ENCODE measurements at places on chromosomes 12 and 14.

GRCh38 chr14:68688872-68689371 lies 103.9 kb downstream of the ZFP36L1 start:
- DNase-seq, result peak; percentile 70

- DNase-seq, result no peak
Observed at GRCh38 chr12:125492354-125493270, 427.4 kb downstream of the AACS start.

DNA sequence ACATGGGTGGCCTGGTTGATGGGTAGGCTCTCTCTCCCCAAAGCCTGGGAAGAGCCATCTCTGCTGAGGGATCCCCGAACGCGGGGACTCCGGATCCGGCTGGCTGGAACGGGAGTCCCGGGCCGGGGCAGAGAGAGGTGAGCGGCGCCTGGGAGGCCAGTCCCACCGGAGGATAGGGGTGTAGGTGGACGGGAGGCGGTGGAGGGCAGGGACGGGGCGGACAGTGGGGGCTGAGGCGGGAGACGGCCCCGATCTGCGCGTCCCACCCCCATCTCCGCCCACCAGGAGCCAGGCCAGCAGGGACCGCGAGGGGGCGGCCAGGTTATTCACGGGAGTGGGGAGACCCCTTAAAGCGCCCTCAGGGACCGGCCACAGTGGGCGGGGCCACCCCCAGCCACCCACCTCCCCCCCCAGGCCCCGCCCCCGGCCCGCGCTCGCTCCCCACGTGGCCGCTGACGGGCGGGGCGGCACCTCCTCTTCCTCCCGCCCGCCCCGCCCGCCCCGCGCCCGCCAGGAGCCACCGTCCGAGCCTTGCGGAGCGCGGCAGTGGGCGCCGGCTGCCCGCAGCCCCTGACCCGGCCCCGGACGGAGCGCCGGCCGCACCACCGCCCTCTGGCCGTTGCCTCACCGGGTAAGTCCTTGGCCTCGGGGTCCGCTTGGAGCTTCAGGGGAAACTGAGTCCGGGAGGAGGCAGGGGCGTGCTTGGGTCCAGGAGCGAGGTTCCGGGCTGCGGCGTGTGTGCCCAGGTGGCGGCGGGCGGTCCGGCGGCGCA lies at the start of gene INF2:
Gene INF2 (plus strand): TSS at position 510 of the 772 bp plus-strand sequence. CDS start 11,748 bp downstream, outside the sequence.
- DNase-seq, result peak; percentile 78

DNA sequence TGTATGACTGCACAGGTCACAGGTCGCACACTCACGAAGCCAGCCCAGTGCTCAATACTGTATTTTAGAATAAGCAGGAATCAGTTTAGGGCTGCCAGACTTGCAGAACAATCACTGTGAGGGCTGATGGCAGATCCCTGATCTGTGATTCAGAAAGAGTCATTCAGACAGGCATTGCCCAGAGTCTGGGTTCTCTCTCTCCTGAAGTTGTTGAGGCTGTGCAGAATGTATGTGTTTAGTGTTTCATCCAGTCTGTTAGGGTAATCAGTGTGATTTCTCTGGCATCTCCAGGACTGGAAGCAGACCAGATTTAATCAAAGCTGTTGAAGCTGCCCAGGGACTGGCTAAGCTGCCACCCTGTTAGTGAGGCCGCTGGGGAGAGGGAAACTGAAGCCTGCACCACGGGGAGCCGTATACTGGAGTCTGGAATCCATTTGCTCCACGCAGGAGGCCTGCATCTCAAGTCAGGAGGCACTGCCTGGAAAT lies 69.3 kb downstream of the ETV6 start:
- DNase-seq, result no peak

- DNase-seq, result no peak
Observed at GRCh38 chr12:47312808-47313426, 233.2 kb upstream of the AMIGO2 start.

DNA sequence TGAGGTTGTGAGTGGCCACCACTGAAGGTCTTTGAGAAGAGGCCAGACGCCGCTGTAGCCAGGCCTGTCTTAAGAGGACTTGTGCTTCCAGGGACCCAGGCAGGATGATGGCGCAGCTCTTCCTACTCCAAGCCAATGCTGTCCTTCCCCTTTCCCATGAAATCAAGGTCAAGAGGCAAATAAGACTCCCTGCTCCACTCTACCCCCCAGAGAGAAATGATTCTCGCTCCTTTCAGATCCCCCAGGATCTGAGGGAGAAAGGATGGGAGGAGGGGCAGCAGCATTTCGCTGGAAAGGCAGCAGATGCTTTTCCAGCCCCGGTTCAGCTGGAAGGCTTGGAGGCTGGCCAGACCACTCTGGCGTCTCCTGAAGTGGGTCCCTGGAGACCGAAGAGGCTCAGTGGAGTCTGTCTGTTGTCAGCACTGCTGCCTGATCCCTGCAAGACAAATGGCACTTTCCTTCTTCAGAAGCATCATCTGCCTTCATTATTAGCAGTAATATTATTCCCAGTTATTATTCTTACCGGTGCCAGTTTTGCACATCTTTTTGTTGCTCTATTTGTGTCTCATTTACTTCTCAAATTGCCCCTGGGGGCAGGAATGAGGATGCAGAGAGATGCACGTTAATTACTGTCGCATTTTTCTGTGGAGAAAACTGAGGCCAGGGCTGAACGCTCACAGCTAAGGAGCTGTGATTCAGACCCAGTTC lies 51.4 kb downstream of the C14orf132 start:
- DNase-seq, result peak; percentile 45

- DNase-seq, result no peak
Observed at GRCh38 chr12:132491761-132492378, 1.9 kb downstream of the FBRSL1 start.

- no peak for DNase-seq
Observed at GRCh38 chr14:37590428-37591139, 4.5 kb downstream of the FOXA1 start.

GRCh38 chr12:95214466-95214865 lies 2.8 kb downstream of the FGD6 start:
- no peak for DNase-seq

DNA sequence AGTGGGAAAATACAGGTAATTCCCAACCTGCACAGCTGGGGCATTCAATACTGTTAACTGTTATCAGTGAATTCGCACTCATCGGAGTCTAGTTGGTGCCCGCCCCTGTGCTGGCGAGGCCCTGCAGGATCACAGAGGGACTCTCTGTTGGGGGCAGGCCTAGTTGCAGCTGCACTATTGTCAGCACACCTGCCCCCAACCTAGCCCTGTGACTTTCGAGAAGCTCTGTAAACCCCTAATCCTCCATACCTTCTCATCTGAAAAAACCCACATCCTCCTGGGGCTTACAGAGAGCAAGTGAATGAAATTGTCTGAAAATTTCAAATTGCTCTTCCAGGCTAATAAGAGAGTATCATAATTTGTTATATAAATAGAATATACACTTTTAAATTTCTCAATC lies 132.2 kb upstream of the NUDT4 start:
- DNase-seq, result no peak

DNA sequence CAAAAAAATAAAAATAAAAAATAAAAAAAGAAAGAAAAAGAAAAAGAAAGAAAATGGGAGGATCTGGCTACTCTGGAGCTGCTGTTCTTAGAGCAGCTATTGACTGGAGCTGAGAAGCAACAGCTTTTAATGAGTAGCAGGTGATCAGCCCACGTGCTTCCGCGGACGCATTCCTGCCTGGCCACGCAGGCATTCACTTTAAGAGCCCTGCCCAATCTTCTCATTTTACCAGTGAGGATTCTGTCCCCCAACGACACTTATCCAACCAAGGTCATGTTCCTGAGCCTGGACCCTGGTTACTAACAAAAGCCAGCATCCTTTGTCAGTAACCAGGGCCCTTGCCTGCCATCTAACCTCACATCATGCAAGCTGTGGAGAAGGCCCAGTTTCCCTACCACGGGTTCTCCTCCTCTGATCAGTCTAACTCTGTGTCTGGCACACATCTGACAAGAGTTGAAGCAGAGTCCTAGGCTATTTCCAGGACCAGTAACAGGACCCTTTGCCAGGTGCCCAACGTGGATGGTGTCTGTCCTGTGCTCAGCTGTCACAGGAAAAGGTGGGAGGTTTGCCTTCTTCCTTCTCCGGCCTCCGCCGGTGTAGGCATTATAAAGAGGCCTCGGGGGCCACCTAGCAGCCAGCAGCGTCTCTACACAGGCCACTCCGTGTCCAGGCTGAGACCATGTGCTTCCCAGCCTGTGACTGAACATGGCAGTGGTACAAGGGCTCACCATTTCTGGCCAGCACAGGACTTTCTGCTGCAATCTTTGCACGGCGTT lies 60.9 kb upstream of the GPATCH2L start:
- no peak for DNase-seq

- no peak for DNase-seq
Observed at GRCh38 chr12:110185626-110186025, 61.5 kb downstream of the IFT81 start.

- no peak for DNase-seq
Observed at GRCh38 chr14:27243365-27243764, 645.5 kb upstream of the NOVA1 start.

- DNase-seq, result no peak
Observed at GRCh38 chr14:62776300-62776699, 269.0 kb downstream of the KCNH5 start.

GRCh38 chr12:13404631-13405473 lies 208.3 kb downstream of the EMP1 start:
- DNase-seq, result peak; percentile 18

DNA sequence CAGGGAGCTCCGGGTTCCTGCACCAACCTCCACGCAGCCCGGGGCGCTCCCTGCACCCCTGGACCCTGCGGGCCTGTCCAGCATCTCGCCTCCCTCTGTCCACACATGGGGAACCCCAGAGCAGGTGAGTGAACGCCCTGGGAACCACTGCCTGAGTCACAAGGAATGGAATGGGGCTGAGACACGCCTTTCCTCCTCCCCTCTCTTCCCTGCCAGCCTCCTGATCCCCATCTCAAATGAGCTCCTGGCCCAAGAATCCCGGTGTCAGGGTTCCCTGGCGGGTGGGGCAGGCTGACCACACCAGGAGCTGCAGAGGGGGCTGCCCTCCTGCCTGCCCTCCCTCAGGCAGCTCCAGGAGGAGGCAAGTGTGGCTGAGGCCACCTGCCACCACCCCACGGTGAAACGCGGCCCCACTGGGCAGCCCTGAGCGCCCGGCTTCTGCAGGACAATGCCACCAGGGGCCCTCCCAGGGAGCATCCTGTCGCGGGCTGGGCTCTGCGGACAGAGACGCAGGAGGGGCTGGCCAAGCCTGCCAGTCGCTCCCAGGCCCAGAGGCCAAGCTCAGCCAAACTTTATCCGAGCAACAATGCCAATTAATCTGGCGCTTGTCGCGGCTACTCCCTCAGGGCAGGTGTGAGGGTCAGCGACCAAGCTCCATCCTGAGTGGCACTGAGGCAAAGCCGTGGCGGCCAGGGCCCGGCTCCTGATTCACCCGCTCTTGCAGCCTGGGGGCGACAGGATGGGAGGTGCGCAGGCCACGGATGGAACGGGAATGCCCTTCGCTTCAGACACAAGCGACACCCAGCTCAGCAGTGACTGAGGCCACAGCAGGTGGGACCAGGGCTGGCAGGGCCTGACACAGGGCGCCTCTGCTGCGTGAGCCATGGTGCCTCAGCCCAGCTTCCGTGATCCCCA lies 44.3 kb downstream of the GALNT9 start:
- peak; percentile 66 for DNase-seq

- DNase-seq, result no peak
Observed at GRCh38 chr14:63269561-63270225, 49.0 kb downstream of the GPHB5 start.

DNA sequence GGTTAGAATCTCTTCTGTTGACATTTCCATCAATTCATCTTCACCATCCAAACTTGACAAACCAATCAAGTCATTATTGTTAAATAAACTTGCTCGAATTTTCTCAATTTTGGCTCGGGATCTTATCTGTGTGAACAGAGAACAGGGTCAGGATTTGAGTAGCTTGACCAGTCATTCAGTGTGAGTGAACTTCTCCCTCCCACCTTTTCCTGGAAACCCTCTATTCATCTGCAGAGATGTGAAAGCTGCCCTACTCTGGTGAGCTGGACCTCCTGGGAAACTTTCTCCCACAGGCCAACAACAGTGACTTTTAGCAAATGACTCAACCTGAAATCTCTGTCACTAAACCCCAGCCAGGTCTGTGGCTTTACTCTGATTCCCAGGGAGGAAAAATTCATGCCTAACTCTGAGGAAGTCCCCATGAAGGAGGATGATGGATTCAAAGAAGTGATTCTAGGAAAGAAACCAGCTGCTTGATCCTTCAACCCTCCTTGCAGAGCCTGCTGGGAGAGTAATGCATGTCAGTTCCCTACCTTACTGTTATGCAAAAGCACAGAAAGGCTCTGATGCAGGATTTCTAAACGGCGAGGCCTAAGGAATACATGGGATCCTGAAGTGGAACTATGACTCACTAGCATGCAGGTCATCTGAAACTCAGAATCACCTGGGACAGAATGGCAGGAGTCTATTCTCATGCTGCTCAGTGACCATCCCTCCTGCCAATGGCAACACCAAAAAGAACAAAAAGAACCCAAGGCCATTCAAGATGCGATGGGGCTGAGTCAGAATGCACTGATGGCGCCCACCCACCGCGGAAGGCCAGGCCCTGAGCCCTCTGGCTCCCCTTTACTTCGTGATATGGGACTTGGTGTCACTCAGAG lies 58.0 kb downstream of the TRAFD1 start:
- no peak for DNase-seq

DNA sequence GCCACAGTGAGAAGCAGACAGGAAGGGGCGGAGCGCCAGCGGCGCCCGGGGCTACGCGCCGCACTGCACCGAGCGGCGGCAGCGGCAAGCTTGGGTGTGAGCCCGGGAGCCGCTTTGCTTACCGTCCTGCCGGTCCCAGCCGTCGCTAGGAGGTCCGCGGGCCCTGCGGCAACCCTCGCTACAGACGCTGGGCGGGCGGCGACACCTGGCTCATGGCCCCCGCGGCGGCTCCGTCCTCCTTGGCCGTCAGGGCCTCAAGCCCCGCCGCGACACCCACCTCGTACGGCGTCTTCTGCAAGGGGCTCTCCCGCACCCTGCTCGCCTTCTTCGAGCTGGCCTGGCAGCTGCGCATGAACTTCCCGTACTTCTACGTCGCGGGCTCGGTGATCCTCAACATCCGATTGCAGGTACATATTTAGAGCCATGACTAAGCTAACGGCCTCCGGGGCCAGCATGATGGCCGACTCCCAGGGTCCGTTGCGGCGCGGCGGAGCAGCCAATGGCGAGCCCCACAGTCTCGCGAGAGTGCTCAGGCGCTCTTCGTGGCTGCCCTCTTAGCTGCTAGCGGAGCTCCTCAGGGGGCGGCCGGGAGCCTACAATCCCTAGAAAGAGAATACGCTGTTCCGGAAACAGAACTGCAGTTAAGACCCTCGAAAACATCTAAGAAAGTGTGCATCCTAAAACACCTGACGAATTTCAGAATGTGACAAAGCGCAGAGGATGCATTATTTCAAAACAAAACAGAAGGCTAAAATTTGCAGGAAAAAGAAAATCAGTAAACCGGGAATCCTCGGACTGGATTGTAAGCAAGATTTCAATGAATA lies at the start of gene SMIM10L1:
Gene SMIM10L1 (plus strand): TSS at position 50 of the 824 bp plus-strand sequence. CDS start 163 bp downstream, at position 213.
- DNase-seq, result peak; percentile 97

GRCh38 chr12:23949348-23950209 lies at the start of gene SOX5:
SOX5 (minus strand) TSS chr12:23949670; CDS start chr12:23949601, 69 bp downstream.
- DNase-seq, result peak; percentile 65

DNA sequence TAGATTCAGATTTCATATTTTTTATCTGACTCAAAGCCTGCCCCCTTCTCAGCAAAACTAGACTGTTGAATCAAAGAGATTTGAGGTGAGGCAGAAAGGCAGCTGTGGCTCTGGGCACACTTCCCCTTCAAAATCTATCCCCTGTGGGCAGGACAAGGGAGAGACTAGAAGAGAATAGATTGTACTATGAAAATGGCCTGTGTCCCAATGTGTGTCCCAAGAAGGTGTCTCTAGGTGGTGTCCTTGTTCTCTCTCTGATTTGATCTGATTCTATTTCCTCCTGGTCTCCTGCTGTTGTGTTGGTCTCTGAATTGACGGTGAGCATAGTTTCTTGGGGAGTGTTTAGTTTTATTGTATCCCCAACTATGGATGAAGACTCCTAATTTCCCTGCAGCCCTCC lies 565.8 kb upstream of the ATP2B1 start:
- no peak for DNase-seq

GRCh38 chr14:92572050-92572449 lies 58.5 kb downstream of the RIN3 start:
- no peak for DNase-seq

Data from right kidney (tissue), 9 donors.